Naive thymus-derived CD8-positive, alpha-beta T cell (primary cell): ENCODE measurements at places on chromosomes 1 and 21. TPM values are rescaled to one million over a fixed set of nuclear protein-coding genes. Genes with fewer than 3 reads are reported as not detected.

Gene OR14A16
- not detected for total RNA-seq

DNA sequence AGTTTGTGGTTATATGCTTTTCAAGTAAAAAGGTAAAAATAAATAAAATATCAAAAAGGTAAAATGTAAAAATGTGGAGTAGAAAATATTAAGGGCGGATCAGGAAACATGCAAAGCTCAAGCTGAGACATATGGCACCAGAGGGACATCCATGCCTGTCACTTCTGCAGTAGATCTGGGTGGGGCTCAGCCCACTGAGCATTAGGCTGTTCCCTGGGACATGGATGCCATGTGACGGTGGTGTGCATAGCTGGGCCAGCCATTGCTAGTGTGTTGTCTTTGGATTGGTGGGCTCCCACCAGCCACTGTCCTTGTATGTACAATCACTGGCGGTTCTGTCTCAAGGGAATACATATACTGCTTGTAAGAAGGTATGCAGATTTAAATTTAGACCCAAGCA is 3.0 kb downstream of the TTC13 start:
- peaks cover 44% of the 10 kb centered on the region for H3K4me1 ChIP-seq
- no peak for DNase-seq
- peak overlapping the region; percentile 94 for H3K27ac ChIP-seq
- peaks cover 2% of the 10 kb centered on the region for H3K36me3 ChIP-seq
- H3K4me3 ChIP-seq = peak overlapping the region; percentile 34
- H3K27me3 ChIP-seq = no peaks in the 10 kb centered on the region

- no peaks in the 10 kb centered on the region for H3K4me1 ChIP-seq
- no peaks in the 10 kb centered on the region for H3K36me3 ChIP-seq
- no peak overlapping the region for H3K4me3 ChIP-seq
- no peak overlapping the region for H3K27ac ChIP-seq
- no peaks in the 10 kb centered on the region for H3K27me3 ChIP-seq
- DNase-seq = no peak
These were observed 44.5 kb downstream of the PKP1 start for GRCh38 chr1:201327687-201328240.

DNA sequence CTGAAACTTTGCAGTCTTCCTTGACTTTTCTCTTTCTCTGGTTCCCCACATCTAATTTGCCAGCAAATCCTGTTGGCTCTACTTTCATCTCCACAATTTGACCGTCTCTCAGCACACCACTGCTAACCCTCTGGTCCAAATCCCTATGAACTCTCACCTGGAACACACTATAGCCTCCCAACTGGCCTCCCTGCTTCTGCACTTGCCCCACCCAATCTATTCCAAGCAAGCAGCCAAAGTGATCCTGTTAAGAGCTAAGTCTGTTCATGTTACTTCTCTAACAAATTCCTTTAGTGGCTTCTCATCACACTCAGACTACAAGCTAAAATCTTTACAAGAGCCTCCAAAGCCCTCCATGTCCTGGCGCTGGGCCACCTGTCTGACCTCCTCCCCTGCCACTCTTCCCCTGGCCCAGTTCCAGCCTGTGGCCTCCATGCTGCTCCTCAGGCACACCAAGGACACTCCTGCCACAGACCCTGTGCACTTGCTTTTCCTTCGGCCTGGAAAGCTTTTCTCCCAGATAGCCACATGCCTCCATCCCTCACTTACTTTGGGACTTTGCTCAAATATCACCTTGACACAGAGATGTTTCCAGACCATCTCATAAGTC is 104.1 kb downstream of the DTL start:
- H3K4me3 ChIP-seq = no peak overlapping the region
- no peak for DNase-seq
- no peak overlapping the region for H3K27ac ChIP-seq
- H3K27me3 ChIP-seq = no peaks in the 10 kb centered on the region
- no peaks in the 10 kb centered on the region for H3K4me1 ChIP-seq

DNA sequence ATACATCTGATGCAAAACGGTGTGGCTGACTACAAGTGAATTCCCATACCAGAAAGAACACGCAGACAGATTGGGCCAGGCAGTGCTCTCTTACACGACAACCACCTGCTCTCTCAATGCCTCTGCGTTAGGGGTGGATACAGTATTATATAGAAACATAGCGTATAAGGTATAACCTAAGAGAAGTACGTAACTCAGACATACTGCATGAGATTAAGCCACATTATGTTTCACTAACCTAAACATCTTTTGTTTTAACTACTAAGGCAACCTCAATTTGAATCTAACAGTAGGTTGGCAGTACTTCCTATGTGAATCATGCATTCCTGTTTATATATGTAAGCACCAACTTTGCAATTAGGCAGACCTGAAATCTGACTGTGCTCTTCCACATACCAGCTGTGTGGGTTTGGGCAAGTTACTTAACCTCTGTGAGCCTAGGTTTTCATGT is 58.1 kb upstream of the COA6 start:
- peak overlapping the region; percentile 64 for H3K4me3 ChIP-seq
- no peaks in the 10 kb centered on the region for H3K27me3 ChIP-seq
- DNase-seq = no peak
- H3K4me1 ChIP-seq = peaks cover 11% of the 10 kb centered on the region

DNA sequence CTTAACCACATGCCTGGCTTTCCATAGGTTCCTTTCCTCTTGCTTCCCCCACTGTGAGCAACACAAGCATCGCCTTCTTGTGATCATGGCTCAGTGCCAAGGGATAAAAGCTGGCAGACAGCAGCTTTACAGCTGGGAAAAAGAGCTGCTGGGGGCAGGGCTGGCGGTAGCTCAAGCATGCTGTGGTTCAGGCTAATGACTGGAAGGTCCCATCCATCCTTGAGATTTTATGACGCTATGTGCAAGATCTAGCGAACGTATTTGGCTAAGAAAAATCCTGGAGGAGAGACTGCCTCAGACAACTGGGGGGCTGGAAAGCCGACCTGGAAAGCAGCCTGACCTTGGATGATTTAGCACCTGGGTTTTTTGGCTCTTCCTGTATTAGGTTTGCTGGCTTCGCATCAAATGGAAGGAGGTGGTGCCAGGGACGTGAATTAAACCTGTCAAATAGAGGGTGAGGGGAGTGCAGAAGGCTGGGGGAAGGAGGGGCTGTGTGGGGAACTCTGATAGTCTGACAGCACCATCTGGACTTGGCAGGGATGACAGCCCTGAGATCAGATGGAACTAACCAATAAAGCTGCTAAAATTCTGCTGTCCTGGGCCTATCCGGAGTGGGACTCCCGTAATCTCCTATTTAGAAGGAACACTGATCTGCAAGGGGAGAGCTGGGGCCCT is 34.8 kb downstream of the ZMYND12 start:
- no peak overlapping the region for H3K27ac ChIP-seq
- H3K36me3 ChIP-seq = no peaks in the 10 kb centered on the region
- H3K4me3 ChIP-seq = no peak overlapping the region
- no peaks in the 10 kb centered on the region for H3K4me1 ChIP-seq

DNA sequence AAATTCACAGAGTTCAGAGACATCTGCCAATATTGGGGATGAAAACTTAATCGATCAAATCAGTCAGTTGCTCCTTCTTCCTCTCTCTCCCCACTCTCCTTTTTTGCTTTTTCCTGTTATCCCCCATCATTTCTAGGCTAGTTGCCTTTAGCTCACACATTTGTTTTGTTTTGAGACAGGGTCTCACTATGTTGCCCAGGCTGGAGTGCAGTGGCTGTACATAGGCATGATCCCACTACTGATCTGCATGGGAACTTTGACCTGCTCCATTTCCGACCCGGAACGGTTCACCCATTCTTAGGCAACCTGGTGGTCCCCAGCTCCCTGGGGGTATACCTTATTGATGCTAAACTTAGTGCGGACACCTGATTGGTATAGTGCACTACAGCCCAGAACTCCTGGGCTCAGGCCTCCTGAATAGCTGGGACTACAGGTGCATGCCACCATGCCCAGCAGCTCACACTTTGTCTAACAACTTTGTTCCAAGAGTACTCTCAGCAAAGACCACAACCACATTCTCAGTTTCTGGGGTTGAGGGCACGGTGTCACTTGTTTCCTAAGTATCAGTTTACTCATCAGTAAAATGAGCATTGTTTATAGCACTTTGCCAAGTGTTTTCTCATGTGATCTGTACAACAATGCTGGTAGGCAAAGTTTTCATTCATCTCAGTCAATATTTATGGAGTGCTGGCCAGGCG is 6.7 kb upstream of the ELOA start:
- H3K4me3 ChIP-seq = no peak overlapping the region
- H3K27ac ChIP-seq = no peak overlapping the region
- H3K36me3 ChIP-seq = no peaks in the 10 kb centered on the region
- no peak for DNase-seq
